Memory B cell (primary cell): ENCODE measurements at places on chromosomes 5 and 9.

- no peak for DNase-seq
These were observed 99.8 kb downstream of the EFNA5 start for GRCh38 chr5:107570805-107571531.

GRCh38 chr9:93480262-93480661, 26.9 kb upstream of the FAM120AOS start:
- DNase-seq: no peak

DNA sequence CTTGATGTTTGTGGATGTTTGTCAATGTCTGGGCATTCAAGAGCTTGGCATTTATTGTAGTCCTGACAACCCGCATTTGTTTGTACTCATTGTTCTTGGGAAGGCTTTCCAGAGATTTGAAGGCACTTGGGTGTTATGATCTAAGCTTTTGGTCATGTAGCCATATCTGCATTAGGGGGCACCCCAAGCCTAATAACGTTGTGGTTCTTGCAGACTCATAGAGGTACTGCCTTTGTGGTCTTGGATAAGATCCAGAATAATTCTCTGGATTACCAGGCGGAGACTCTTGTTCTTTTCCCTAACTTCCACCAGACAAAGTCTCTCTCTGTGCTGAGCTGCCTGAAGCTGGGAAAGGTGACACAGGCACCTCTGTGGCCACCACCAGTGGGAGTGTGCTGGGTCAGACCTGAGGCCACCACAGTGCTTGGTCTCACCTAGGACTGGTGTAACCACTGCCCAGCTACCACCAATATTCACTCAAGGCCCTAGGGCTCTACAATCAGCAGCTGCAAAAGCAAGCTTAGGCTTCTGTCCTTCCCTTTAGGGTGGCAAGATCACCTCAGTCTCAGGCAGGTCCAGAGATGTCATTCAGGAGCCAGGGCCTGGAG, 144.4 kb upstream of the TAS2R1 start:
- no peak for DNase-seq

DNA sequence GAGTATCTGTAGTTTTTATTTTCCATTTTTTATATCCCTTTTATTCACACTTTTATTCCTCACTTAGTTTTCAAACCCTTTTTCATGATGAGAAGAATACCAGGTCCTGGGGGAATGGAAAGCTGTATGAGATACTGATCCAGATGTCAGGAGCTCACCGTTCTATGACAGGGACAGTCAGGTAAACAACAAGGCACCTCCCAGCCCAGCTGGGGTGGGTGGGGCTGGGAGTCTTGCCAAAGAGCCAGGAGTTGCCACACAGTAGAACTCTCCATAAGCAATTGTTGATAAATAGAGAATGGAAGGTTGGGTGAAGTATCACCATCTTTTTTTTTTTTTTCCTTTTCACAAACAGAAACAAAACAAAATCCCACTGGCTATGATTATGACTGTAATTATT, 225.8 kb downstream of the NSG2 start:
- no peak for DNase-seq

DNA sequence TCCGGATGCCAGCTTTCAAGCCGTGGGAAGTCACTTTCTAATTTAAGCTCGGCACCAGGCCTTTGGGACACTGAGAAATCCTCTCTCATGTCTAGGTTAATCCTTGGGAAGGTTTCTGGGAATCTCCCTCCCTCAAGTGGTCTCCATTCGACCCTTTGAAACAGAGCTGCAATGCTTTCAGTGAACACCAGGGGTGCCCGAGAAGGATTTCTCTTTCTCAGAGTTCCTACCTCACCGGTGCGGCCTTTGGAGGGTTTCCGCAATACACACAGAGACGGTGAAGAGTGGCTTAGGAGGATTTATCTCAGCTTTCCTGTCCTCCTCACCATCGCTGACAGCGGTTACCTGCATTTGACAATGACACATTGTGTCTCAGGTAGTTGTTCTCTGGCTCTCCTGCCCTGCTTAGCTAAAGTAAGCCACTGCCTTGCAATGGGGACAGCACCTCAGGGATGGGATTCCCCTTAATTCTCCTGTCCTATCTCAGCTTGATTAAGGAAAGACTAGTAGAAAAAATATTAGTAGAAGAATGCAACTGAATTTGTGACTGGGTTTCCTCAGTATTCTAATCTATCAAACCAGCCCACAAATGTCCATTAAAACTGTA, 180.6 kb downstream of the GABRG2 start:
- DNase-seq: no peak

- peak; percentile 33 for DNase-seq
These were observed 238.8 kb downstream of the ARHGAP26 start for GRCh38 chr5:143008809-143009521.

- no peak for DNase-seq
These were observed 4.6 kb upstream of the PRDM12 start for GRCh38 chr9:130659699-130660248.

DNA sequence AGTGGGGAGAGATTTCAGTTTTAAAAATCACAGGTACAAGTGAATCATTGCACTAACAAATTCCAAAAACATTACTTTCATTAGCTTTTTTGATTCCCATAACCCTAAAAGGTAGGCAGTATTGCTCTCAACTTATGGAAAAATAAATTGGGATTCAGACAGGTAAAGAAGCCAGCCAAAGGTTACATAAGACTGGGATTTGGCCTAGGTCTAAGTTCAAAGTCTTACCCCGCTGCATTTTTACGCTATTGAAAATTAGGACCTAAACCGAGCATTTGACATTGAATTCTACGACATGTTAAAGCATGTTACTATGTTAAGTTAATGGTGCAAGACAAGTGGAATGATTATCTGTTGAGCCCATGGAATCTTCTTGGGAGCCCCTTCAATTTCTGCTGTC, 89.6 kb downstream of the ENC1 start:
- DNase-seq: no peak

DNA sequence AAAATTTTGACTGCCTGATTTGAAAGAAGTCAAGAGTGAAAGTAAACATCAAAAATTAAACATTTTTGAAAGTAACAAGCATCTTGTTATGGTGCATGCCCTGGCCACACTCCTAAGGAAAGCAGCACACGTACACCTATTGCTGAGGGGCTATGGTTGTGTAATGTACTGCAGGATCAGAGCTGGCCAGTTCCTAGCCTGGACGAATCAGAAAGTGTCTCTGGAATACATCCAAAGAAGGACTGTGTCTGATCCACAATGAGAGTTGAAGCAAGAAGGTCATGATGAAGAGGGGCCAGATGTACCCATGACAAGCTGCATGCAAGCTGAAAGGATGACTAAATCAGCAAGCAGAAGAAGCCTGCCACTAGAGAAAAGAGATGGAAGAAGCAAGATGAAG, 618.2 kb downstream of the TLE1 start:
- no peak for DNase-seq

DNA sequence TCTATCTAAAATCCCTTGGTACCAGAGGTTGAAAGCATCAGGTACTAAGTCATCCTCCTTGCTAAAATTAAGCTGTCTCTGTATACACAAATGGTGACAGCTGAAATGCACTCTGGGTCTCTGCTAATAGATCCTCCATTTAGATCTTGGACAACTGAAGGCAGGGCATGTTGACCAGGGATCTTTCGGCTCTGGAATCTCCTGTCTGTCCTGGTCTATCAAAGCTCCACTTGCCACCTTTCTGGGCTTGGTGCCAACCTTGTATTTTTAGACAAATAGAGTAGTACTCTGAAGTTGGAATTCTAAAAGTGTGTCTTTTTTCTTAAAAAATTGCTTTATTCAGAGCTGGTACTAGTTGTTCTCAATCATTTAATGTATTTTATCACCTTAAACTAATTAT, 135.2 kb upstream of the HMHB1 start:
- no peak for DNase-seq

- no peak for DNase-seq
These were observed 14.8 kb downstream of the SPARC start for GRCh38 chr5:151671950-151672349.

DNA sequence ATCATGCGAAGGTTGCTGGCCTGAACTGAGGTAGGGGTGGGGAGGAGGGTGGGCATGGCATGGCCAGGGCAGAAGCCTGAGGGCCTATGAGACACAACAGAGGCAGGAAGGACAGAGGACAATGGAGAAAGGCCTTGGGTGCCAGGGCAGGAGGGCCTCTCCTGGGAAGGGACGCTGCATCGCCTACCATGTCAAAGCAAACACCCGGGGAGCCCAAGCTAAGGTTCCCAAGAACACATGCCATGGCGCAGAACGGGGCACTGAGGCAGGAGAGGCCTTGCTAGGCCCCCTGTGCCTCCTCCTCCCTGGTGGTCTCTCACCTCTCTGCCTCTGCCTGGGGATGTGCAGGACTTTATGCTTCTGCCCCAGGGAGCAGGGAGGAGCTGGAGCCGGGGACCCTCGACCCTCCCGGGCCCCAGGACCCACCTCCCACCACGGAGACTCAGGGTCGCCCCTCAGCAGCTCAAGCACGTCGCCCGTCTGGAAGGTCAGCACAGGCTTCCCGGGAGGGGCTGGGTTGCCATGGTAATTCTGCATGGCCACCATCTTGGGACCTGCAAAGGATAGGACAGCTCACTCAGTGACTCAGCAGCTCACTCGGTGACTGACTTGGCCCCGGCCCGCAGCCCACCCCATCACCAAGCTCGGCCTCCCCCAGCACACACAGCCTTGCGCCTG, 40.3 kb upstream of the SARDH start:
- no peak for DNase-seq

DNA sequence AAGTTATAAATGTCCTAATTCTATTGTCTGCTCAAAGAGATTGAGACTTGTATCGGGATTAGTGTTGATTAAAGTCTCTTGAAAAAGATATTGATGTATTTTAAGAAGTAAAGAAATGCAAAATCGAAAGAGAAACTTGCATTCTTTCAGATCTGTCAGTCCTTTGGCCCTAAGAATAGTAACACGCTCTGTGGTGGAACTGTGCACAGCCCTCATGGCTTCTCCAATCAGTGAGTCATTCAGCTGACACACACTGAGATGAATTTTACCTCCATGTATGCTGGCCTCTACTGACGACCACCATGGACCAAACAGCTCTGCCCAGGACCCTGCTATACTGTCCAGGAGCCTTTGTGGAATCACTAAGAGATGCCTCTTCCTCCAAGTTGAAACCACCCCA, 232.4 kb downstream of the ESM1 start:
- peak; percentile 18 for DNase-seq

- DNase-seq: no peak
These were observed 100.6 kb downstream of the ARHGAP26 start for GRCh38 chr5:142870532-142871362.

DNA sequence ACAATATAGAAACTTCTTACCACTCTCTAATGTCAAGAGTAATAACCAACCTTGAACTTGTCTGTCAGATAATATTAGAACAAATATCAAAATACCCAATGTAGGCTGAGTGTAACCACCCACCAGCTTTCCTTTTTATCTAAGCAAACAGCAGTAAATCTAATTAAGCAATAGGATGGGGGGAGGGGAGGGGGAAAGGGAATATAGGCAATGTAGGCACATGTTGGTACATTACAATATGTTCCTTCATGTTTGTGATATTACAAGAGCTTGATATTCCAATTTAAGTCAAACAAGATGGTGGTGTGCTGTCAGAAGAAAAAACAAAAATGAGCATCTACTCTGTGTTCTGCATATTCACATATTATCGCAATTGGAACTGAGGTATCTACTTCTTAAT, 158.2 kb downstream of the DENND1A start:
- DNase-seq: no peak
